Stimulated activated CD8-positive, alpha-beta memory T cell treated with anti-CD3 and anti-CD28 coated beads, Interleukin-15, amount 100 ng/mL, for 48 hours (primary cell): ENCODE measurements at places on chromosomes 1 and 21.

DNA sequence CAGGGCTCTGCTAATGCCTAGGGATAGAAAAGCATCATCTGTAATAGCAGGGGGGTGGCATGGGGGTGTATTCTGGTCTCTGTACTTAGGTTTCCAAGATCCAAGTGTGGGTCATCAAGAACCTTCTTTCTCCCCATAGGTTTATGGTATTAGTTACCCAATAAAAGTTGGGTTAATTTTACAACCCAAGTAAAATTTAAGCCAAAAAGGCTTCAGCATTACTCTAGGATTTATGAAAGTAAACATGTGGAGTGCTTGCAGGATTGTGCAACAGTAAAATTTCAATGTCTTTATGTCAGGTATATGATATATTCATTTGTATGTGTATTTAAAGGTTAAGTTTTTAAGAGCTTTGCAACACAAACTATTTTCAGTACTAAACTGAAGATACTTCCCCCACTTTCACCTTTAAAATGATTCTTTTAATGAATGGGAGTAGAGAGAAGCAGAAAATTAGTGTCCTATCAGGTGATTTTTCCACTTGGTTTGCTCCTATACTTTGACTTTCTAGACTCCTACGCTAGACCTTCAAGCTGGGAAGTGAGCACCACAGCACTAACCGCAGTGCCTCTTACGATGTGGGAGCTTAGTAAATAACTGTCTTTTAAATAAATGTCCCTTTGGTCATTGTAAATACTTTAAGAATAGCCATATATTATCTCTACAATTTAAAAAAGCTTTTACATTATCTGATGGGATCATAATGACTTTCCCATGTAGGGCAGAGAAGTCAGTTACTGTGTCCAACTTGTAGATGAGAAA lies 67.8 kb upstream of the UBE2U start:
- DNase-seq, result no peak

- no peak for DNase-seq
Measured at GRCh38 chr1:167441222-167441621, 77.1 kb downstream of the CD247 start.

DNA sequence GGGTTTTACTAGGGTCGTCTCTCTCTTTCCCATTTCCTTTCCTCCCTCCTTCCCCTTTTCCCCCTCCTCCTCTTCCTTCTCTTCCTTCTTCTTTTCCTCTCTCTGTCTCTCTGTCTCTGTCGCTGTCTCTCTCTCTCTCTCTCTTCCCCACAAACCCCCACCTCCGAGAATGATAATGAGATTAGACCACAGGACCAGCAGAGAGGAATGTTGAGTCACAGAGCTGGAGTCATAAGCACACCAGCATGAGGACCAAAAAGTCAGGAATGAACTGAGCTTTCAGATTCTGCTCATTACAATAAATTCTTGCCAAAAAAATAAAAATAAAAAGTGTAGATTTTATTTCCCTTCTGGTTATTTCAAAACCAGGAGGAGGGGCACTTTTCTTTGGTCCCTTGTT lies 377.4 kb downstream of the LTN1 start:
- no peak for DNase-seq

DNA sequence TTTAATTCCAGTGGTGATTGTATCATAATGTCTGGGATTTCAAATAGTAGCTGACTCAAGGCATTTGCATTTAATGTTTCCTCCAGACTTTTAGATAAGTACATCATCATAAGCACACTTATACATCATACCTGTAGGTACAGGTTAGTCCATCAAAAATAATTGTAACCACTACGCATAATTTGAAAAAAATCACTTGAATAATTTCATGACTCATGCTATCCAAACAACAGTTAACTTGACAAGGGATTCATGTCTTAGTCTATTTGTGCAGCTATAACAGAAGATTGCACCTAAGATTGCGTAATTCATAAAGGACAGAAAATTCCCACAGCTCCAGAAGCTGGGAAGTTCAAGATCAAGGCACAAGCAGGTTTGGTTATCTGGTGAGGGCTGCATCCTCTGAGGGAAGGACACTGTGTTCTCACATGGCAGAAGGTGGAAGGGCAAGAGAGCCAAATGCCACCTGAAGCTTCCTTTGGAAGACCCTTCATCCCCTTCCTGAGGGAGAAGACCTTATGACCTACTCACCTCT lies 801.7 kb upstream of the BRINP3 start:
- DNase-seq, result no peak

DNA sequence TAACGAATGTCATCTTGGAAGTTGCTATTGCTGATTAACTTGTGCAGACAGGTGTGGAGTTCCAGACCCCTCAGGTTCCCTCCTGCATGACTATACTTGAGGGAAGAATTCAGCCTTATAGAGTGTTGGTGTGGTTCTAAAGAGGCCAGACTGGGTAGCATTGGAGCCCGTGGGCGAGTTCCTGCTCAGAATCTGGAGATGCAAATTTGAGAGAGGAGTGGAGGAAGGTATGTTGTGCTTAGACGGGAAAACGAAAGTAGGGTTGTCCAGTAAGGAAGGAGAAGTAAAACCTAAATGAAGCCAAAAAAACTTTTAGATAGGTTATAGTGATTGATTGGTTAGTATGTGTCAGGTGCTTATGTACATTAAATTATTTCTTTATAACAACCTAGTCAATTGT lies 79.2 kb downstream of the ZNF326 start:
- no peak for DNase-seq

DNA sequence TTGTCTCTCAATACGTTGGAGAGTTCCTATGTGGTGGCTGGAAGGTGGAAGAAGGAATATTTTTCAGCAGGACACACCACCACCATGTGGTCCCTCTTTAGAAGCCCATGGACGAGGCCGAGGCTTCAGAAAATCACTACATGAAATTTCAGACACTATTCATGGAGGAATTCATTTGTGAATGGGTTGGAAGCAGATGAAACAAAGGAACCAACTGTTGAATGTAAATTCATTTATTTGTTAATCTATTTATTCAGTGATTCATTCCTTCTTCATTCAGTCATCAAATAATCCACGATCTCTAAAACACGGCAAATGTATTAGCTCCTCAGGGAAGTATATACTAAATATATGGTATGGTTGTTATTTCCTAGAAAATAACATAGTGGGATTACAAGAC lies 12.2 kb downstream of the SLC35F3 start:
- no peak for DNase-seq

DNA sequence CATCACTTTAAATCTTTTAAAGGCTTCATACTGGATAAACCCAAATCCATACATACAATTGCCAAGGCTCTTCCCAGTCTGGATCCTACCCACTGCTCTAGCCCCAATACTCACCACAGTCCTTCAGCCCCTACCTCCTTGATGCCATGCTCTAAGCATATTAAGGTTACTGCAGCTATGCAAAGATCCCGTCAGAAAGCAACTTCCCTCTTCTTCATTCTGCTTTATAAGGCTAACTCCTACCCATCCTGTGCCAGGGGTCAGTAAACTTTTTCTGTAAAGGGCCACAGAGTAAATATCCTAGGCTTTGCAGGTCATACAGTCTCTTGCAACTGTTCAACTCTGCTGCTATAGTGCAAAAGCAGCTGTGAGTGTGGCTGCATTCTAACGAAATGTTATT lies 34.3 kb upstream of the MTF1 start:
- no peak for DNase-seq

GRCh38 chr1:66778969-66779368 lies 22.1 kb downstream of the INSL5 start:
- no peak for DNase-seq

DNA sequence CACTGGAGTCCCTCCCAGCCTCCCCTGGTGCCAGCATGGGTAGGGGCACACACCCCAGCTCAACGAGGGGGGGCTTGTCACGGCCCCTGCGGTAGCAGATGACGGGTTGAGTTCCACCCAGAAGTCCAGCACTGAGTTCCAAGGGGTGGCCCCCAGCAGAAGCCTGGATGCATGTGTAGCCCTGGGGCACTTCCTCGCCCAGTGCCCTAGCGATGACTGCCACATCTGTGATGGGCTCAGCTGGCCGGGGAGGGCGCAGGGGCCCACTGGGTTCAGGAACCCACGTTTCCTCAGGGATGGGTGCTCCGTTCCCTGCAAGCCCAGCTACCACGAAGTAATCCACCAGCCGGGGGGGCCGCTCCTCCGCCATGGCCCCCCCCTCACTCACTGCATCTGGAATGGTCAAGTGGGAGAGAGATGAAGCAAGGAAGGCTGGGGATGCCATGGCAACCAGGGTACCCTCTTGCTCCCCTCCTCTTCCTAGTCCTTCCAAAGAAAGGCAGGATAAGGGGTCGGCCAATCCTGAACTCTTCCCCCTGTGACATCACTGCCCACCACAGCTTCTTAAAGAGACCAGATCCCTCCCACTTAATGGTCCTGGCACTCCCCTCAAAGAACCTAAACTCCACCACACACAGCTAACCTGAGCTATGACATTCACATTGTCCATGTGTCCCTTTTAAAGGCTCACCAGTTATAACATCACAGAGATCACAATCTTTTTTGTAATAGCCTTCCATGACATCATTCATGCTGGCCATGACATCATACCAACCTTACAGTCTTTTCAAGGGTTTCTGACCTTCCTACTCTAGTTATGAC lies 2.3 kb downstream of the DENND4B start:
- no peak for DNase-seq

DNA sequence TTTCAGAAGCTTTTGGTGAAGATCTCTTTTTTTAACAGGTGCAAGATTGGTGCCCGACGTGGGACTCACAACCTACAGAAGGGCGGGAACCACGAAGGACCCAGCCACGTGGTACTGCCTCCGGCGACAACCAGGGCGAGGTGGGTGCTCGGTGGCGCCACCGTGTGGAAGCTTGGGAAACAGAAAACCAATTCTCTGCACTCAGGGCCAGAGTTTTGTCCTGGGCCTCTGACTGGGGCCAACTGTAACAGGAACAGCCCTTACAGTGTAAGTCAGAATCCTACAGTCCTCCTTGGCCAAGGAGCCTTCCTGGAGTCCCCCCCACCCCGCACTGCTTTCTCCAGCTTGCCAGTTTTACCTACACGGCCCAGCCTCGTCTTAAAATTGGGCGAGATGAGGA lies 11.6 kb upstream of the S100A7A start:
- peak; percentile 38 for DNase-seq

DNA sequence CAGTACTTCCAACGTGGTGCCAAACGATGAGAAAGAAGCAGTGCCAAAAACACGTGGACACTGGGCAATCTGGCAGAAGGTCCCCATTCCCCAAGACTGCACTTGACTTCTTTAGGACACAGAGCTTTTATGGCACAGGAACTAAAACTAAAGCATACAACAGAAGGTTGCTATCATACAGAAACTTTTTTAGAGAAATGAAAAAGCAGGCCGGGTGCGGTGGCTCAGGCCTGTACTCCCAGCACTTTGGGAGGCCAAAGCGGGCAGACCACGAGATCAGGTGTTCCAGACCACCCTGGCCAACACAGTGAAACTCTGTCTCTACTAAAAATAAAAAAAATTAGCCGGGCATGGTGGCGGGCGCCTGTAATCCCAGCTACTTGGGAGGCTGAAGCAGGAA lies 43.0 kb downstream of the GNB1 start:
- DNase-seq, result no peak

DNA sequence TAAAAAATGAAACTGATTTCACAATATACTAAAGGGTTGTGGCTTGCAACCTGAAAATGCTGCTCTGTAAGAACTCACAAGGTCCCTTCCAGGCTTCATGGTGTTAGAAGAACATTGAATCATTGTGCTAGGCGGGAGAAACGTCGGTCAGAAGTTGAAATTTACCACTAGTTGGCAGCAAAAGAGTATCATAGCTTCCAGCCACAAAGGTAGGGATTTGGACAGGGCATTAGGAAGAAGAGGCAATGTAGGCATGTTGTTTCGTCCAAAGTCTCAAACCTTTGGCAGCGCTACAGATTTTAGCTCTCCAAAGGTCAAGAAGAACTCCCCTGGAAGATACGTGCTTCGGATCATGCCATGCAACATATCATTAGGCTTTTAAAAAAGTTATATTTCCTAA lies 62.5 kb upstream of the ZP4 start:
- DNase-seq, result no peak

DNA sequence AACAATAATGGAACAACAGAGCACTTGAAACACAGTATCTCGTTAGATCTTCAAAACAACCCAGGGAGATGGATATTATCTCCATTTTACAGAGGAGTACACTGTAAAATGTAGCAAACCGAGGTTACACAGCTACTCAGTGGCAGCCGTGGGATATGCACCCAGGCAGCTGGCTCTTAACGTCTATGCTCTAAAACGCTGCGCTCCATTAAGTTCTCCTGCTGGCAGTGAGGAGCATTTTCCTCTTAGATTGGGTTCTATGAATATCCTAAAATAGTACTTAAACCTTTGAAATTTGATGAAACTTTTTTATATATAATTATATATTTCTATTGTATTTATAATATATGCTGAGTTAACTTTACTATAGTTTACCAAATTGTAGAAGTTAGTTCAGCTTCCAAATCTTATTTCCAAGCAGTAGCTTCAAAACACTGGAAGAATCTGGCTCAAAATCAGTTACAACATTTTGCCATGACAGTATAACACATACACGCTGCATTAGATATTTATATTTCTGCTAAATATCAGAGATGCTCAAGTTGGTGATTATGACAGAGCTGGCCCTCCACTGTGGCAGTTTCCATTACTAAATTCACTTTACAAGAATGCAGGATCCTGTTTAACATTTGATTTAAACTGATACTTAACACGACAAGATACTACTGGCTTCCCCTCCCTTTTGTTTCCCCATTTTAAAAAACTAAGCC lies 49.5 kb downstream of the TGFBR3 start:
- DNase-seq, result no peak

GRCh38 chr1:52676249-52676903 lies 21.8 kb downstream of the COA7 start:
- no peak for DNase-seq

DNA sequence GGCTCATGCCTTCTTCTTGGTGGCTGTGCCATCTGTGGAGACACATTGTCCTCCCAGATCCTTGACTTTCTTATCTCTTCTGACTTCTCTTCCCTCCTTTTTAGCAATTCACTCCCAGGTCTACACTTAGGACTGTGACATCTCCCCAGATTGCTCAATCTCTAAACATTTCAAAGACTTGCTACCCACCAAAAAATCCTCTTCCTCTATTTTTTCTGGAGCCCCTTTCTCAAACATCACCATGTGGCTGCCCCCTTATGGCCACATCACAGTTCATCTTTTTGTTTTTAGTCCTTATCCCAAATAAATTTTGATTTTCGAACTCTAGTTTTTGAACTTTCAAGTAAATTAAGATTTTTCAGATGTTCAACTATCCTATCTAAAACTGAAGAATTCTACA lies 148.6 kb upstream of the HOOK1 start:
- no peak for DNase-seq
